ENCODE measurements at places on chromosomes 5 and 9.

DNA sequence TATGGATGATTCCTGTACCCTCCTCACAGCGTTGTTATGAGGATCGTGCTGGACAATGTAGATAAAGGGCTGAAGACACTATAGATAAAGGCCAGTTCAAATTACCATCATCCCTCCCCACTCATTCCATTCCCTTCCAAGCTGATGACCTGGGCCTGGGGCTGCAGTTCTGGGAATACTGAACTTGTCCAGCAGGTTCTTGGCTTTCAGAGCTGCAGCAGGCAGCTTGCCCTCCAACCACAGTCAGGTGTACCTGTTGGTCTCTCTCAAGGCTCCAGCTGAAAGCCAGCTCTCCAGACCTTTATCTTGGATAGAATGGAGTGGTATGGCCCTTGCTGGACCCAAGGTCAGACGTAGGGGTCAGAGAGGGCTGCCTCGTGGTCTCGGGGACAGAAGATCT, 92.5 kb downstream of the PCDH1 start:
- no peak for DNase-seq

GRCh38 chr9:137212520-137212919, 7.0 kb downstream of the NDOR1 start:
- no peak for DNase-seq

- peak; percentile 2 for DNase-seq
Observed at GRCh38 chr5:97499605-97500004, 316.6 kb upstream of the RIOK2 start.

DNA sequence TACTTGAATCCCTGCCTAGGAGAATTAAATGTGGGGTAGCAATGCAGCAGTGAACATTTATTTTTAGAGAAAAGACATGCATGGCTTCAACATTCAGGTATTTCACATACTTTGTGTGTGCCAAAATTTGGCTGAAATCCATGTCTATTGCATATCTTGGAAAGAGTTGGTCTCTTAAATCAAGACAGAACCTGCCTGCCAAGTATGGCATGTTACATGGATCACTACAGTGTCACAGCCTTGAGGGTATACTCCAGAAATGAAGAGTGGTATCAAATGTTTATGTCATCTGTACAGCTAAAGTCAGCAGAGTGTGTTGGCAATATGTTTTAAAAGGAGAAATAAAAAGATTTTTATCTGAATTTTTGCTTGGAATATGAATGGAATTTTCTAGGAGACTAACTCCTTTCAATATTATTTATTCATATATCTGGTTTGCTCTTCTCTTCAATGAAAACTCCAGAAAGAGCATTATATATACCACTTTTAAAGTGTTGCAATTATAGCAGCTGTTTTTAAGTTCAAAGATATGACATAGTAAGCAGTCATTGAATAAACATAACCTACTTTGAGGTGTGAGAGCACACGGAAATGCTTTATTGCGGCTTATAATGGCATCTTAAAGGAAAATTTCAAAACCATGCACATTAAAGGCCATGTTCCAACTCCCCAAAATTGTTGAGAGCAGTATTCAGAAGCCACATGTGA, 95.4 kb upstream of the MINAR2 start:
- DNase-seq, result no peak

- peak; percentile 62 for DNase-seq
Observed at GRCh38 chr5:141664733-141665461, 13.7 kb upstream of the FCHSD1 start.

DNA sequence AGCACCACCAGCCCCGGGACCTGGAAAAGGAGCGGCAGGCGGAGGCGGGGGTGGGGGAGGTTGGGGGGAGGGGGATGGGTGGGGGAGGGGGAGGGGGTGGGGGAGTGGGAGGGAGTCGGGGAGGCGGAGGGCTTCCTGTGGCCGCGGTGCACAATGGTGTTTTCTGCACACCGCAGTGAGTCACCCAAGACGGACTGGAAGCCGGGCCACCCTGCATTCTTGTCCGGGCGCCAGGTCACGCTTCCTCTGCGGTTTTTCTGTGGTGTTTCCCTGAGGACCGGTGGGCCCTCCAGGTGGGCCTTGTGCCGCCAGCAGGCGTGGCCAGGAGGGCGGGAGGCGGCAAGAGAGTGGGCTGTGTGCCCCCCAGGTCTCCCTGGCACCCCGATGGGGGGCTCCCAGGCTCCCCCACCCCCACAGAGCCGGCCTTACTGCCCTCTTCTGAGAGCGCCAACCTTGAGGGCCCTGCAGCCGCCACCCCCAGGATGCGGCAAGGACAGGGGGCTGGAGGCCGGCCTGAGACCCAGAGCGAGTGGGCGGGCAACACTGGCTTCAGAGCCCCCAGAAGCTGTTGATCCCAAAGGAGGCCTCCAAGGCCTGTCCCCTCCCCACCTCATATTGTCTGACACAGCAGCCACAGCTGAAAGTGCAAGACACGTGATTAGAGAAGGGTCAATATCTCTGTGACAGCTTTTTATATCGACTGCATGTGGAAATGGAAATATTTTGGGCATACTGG, 11.1 kb downstream of the EXD3 start:
- peak; percentile 96 for DNase-seq

- no peak for DNase-seq
Observed at GRCh38 chr9:92071634-92072033, 43.6 kb downstream of the SPTLC1 start.

- no peak for DNase-seq
Observed at GRCh38 chr9:121924700-121925099, 168.4 kb downstream of the TTLL11 start.

DNA sequence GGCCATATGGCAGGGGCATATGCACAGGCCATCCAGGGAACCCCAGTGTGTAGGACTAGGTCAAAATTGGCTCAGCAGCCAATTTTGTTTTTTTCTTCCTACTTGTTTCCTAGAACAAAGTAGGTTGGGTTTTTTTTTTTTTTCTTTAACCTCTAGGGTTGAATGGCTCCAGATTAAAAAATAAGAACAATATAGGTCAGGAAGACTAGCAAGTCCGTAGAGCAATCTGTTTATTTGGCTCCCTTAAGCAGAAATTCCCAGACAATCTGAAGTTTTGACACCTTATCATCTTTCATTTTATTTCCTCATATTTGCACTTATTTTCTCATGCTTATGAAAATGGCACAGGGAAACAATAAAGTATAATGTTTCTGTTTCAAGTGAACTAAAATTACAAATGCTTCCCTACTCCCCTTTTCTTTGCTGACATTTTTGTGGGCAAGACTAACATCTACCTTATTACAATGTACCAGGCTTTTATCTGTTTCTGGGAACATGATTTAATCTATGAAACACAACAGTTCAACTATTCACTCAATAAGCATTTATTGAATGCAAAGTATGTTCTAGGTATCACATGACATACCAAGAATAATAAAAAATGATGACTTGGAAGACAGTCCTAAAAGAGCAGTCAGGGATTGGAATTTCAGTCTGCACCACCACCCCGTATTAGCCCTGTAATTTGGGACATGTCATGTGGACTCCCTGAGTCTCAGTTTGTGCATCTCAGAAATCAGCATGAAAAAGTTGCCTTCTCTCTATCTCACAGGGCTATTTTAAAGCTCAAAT, 30.5 kb downstream of the TLR4 start:
- DNase-seq, result peak; percentile 31

- DNase-seq, result no peak
Observed at GRCh38 chr5:96991708-96992107, 55.8 kb downstream of the LNPEP start.

GRCh38 chr9:7405924-7406604, 393.5 kb downstream of the DMAC1 start:
- DNase-seq, result no peak

GRCh38 chr5:42621662-42622061, 135.0 kb upstream of the CCDC152 start:
- DNase-seq, result no peak

DNA sequence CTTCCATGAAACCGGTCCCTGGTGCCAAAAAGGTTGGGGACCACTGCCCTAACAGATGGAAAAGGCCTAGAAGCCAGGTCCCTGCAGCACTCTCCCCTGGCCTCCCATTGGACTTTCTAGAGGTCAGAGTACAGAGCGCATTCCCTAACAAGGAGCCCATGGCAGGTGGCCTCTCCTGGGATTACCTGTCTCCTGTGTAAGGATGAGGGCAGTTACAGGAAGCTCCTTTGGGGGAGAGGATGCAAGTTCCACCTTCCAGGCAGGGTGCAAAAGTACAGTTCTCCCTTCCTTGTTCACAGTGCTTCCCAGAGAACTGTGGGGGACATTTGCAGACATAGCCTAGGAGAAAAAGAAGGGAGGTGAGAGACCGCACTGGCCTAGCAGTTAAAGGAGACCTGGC, 62.4 kb downstream of the SLC36A1 start:
- no peak for DNase-seq

- DNase-seq, result no peak
Observed at GRCh38 chr5:135571902-135572301, 6.9 kb downstream of the CXCL14 start.

All from A172 (cell line).